Tibial nerve (tissue), 4 donors: ENCODE measurements at places on chromosomes 12 and 14.

DNA sequence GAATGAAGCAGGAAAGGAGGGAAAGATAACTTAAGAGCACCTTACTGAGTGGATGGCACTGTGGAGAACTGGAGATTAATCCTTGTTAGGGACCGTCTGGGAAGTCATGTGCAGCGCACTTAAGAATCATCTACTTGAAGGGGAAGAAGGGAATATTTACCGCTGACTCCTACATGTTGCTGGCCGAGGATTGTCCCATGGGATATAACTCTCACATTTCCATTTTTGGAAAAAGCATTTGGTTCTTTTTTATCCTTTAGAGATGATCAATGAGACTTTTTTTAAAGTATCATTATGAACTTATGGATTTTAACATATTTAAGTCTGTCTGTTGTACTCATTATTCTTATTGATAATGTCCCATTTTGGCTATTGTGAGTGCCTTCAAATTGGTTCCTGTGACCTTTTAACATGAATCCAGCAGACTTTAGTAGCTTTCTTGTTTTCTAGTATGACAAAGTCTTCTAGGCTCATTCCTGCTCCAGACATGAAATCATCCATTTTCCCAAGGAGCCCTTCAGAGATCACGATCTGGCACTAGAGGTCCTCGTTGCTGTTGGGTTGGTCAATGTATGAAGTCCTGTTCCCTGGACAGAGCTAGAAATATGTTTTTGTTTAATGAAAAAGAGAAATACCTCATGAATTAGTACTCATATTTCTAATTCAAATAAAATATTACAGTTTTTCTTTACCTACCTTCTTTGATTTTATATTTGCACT, 20.2 kb upstream of the FAM234B start:
- peak; percentile 64 for DNase-seq

DNA sequence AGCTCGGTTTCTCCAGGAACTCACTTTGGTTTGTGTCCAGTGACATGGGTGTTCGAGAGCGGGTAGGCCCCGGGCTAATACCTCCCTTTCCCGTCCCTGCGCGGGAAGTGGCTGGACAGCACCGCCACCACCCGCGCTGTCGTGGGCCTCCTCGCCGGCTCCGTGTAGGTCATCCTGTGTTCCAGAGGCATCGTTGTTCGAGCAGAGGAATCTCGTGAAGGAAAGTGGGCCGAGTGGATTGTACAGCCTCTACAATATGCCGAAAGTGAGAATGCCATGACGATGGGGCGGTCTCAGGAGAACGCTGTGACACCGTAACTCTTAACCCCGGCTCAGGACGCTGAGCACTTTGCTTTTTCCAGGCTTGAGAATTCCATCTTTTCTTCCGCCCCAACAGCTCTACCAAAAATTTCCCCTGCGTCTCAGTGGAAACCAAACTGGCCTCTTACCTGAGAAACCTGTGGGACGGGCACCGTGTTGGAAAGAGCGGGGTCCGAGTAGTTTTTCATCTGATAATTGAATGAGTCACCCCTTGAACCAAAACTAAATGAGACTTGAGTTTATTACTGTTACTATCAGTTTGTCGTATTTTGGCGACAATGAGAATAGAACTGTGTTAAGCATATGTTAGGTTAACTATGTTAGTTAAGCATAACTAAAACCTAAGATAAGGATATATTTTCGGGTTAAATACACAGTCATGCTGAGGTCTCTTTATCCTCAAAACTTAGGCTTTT, 510 bp downstream of the EIF2S1 start:
- no peak for DNase-seq

DNA sequence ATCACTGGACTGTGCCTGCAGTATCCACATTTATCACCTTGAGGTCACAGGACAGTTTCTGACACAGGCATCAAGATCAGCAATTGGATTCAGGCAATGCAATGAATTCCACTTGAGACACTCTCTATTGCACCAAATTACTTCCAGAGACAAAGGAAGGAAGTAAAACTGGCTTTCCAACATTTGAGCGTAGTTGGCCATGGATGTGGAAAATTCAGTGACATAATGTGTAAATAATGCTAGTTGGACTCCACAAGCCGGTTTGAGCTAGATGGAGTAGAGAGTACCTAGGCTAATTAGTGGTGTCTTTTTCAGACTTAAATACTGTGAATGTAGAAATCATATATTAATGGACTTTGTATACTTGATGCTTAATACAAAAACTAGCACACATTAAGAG, 168.3 kb upstream of the SYT1 start:
- no peak for DNase-seq

DNA sequence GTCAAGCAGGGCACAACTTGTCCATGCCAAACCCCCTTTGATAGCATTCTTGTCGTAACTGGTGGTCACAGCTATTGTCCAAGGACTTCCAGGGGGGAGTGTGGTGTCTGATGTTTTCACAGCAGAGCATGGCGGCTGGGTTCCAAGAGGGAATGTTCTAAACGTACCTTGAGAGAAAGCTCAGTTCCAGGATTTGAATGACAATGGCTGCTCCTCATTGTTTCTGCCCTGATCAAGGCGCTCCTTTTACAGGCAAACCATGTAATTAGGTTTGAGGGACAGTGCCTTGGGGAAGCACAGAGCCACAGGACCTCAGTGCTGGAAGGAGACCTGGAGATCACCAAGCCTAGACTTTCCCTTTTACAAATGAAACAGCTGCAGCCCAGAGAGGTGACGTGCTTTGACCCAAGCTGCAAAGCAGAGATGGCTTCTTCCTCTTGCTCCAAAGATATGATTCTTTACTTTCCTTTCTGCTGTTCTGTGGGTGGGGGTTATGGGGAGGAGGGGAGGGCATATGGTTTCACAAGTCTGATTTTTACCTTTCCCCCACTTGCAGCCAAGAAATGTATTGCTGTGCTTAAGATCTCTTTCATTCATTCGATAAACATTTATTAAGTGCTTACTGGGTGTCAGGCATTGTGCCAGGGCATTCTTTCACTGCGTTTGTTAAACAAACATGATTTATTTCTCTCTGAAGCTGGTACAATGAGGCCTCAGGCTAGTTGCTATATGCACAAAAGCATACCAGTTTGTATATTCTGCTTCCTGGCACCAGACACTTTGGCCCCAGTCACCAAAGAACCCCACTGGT, 172.8 kb downstream of the KTN1 start:
- DNase-seq = no peak

GRCh38 chr14:58941629-58942028, 246.8 kb upstream of the DAAM1 start:
- no peak for DNase-seq

GRCh38 chr12:106976668-106977067, 10.3 kb downstream of the MTERF2 start:
- no peak for DNase-seq
